ENCODE measurements at places on chromosomes 3 and 15. TPM values are rescaled to one million over a fixed set of nuclear protein-coding genes. Genes with fewer than 3 reads are reported as not detected.

DNA sequence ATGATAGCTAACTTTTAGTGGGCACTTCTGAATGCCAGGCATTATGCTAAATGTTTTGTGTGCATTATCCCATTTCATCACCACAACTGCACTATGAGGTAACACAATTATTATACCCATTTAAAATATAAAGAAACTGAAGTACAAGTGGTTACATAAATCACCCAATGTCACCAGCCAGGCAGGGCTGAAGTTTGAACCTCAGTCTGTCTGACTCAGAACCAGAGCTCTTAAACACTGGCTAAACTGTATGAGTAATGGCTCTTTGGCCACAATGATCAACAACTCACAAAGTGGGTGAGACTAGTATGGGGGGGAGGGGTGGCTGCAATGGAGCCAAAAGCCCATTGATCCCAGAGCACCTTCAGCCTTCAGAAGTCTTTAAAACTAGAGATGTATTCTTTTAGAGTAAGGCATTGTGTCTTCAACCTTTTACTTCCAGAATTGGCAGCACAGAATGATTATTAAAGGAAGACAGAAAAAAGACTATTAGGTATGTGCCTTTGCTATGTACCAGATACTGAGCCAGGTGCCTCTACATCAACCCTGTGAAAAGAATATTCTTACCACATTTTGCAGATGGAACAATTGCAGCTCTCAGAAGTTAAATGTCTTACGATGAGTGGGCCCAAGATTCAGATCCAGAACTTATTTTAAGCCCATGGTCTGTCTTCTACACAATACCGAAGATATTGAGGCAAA is 166.9 kb downstream of the UACA start:
- DNase-seq, result no peak

GRCh38 chr3:188775412-188775811 is 396.4 kb upstream of the TPRG1 start:
- DNase-seq, result no peak

- DNase-seq, result no peak
Measured at GRCh38 chr3:18444595-18445400, 19.7 kb upstream of the SATB1 start.

GRCh38 chr3:194485881-194486539 is 792 bp downstream of the ATP13A3 start:
- DNase-seq, result no peak

- DNase-seq, result no peak
Measured at GRCh38 chr3:41716471-41716870, 245.4 kb downstream of the ULK4 start.

DNA sequence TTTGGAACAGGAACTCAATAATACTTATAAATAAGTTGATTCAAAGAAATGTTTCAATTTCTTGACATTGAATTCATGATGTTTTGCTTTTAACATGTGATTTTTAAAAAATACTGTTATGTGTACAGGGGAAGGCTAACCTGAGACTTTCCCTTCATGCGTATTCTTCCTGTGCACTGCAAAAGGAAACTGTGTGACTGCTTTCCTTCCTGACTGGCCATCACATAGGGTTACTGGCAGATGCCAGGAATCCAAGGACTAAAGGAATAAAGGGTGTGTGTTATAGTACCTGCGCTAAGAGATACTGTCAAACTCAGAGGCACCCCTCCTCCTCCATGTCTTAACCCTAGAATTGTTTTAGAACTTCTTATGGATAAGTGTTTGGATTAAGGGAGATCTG is 236.0 kb downstream of the UBE2E2 start:
- no peak for DNase-seq

GRCh38 chr3:124780761-124781475 is 50.7 kb downstream of the UMPS start:
- no peak for DNase-seq

DNA sequence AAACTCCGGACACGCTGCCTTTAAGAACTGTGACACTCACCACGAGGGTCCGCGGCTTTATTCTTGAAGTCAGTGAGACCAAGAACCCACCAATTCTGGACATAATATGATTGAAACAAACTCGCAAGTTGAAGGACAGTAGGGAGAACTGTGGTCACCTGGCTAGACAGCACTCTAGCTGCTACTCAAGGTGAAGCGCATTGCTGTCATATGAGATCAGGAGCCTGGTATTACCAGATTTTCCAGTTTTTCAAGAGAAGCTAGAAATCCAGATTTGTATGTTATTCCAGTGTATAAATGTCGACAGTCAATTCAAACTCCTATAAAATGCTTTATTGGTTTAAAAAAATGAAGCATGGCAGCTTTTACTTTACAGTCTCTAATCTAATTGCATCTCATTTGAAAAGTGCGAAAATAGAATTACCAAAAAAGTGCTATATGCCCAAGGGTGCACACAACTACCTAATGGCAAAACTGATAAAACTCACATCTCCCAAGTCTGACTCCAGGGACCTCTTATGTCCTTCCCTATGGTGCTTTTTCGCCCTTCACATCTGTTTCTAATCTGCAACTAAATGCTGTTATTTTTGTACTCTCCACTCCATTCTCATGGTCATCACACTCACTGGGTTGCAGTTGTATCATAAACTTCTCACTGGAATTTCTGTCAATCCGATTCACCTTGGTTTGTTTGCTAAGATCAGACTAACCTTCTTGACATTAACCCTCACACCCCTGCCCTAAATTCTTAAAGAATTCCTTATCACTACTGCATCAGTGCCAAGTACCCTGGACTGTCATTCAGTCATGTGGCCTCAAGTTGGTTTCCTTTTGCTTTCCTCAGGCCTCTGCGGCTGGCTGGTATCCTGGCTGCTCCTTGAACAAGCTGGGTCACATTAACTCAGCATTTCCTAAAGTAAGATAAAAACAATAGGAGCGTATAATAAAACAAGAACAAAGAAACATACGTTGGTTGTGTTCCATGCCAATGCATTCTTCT is 31.5 kb upstream of the ARHGEF26 start:
- no peak for DNase-seq

GRCh38 chr3:22113453-22113852 is 362.4 kb upstream of the ZNF385D start:
- no peak for DNase-seq

GRCh38 chr3:193885832-193886231 is 250.1 kb upstream of the HES1 start:
- DNase-seq, result no peak

DNA sequence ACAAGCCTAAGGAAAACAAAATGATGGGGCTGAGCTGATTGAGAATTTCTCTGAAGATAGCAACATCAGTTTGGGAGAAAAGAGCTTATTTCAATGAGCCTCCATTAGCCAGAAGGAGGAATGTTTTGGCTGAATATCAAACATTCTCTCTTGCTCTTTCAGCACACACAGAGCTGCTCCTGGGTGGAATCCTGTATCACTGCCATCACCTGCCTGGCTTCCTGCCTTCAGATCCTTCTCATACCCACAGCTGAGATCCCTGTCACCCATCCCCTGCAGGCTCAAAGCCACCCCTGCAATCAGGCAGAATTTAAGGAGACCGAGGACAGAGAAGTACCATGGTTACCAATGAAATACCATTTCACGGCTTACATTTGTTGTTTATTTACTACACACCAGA is 27.2 kb upstream of the SYN2 start:
- DNase-seq, result no peak

- DNase-seq, result no peak
Measured at GRCh38 chr3:6857510-6857909, 3.4 kb upstream of the GRM7 start.

DNA sequence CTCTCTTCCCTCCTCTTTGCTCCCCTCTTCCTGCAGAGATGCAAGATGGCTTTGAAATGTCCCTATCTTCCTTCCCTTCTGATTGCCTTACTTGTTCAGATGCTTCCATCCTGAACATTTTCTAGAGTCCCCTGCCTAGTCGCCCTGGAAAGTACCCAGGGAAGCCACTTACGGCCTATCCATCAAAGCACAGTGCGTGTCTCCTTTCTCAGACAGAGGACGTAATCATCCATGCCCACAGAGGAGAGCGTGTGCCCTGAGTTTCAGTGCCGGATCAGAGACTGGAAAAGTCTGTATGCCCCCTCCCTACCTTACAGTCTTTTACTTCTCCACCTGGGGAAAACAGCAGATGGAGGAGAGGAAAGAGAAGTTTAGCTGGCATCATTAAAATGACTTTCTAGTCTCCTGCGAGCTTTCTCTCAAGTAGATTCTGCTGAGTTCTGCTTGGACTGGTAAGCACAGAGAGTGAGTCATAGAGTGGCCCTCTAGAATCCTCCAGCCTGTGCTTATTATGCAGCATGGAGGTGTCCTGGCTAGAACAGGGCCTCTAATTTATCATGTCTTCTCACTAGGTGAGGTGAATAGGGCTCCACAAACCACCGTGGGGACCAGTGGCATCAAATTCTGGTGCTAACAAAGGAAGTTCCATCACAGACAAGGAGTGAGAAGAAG is 114.6 kb downstream of the SLCO3A1 start:
- DNase-seq, result no peak

DNA sequence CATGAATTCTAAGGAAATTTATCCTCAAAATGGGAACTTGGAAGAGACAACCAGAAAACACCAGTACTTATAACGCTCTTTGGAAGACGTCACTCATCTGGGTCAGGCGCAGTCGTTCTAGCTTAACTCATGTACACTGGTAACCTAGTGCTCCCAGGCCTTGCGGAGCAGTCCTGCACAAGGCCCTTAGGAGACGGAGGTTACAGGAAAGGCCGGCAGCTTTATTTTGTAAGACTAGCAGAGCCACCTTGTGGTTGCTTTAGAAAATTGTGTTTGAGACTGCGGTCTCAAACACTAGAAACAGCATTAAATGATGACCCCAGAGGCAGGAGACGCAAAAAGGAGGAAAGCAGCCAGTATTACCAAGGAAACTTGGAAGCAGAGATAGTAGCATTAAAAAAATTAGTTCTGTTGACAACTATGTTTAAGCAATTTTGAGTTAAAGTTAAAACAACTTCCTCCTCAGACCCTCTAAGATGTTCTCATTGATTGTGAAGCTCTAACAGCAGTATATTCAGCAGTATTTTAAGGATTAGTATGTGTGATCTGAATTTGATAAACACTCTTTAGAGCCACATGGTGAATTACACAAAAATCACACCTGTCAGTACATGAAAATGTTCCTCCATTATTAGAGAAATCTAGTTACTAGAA is 141.9 kb upstream of the C2CD4B start:
- peak; percentile 74 for DNase-seq

DNA sequence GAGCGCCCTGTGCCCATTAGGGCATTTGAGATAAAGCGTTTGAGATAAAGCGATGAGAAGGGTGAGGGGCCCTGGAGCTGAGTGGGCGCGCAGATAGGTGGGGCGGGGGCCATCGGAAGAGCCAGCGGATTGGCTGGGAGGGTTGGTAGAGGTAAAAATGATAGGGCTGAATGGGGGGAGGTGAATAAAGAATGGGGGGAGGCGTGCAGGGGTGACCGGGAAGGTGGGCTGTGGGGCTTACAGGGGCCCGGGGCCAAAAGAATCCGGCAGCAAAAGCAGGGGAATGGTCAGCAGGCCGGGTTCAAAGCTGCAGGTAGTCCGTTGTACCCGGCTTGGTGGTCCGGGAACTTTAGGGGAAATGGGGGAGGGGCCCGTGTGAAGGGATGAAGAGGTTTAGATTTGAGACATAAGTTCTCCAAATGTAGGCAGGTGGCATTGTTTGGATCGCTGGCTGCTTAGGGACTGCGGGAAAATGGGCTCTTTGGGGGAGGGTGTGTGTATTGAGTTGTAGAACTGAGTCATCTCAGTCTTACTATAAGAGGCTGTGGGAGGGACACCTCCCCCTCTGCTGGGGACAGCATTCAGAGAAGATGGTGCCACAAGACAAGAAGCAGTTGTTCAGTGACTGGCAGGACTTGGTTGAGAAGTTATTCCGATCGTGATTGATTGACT is 610 bp downstream of the ARID3B start:
- DNase-seq, result peak; percentile 15

DNA sequence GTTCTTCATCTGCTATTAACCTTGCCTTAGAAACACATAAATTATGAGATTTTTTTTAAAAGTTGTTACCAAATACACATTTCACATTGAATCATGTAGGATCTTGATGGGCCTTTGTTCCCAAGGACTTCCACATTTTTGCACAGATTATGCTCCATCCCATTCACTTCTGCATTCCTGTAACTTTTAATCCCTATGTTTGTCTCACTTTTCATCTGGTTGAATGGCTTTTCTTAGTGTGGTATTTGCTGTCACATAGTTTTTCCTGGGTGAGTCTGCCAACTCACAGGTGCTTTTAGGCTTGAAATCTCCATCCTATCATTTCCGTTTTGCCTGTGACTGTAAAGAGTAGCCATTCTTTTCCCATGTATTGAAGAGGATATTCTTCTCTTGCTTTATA is 297.2 kb upstream of the TPRG1 start:
- no peak for DNase-seq

DNA sequence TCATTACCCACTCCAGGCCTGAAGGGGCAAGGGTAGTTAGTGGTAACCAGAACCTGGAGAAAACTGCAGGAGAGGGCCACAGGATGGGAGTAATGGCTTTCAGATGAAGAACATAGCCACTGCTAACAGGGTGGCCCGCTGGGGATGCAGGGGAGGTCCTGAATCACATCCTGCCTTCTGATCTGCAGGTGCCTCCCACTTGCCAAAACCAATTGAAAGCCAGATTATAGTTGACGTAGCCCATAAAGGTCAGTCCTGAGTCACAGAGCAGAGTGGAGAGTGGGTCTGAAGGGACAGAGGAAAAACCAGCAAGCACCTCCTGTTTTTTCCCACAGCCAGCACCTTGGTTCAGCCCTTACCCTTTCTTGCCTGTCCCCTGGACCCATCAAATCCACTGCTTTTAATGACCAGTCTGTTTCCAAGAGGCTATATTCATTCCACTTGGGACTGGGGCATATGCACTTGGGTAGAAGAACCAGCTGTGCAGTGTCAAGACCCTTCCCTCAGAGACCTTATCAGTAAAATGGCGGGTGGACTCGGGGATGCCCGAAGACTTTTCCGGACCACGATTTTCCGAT is 646 bp upstream of the SLC35G2 start:
- peak; percentile 76 for DNase-seq

DNA sequence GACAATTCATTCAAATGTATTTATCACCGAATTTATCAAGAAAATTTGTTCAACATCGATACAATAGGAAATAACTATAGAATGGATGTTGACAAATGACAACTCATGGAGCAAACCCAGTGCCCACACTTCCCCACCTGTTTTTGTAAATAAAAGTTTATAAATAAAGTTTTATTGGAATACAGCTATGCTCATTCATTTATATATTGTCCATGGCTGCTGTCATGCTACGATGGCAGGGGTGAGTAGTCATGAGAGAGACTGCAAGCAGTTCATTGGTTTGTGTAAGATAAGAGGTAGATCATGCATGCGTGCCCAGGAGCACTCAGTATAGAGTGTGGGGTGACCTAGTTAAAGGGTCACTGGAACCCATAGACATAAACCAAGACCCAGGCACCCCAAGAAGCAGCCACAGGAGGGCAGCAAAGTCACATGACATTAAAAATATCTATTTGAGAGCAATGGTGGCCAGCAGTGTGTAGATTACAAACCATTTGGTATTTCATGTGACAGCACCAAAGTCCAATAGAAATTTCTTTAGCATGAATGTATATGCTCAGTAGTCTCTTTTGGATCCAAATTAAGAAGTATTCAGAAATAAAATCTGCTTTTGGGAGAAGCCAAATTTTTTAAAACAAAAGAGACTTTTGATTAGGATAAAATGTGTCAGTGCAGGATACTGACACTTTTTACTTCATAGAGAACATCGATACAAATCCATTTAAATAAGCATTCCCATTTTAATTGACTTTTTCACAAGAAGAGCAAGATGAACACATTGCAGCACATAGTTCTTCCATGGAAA is 794.8 kb downstream of the MCTP2 start:
- peak; percentile 56 for DNase-seq

CTDSPL2 gene
- 49.7 TPM for total RNA-seq

TUSC7 gene
- not detected for total RNA-seq

ANKRD34C gene
- not detected for total RNA-seq

SEMA3F gene
- total RNA-seq, result 4.4 TPM

MORC1 gene
- total RNA-seq, result not detected

CHCHD4 gene
- 28.3 TPM for total RNA-seq

SLC35G2 gene
- 16.2 TPM for total RNA-seq

CIAO2A gene
- total RNA-seq, result 126 TPM

Measured in NCI-H460 (cell line).